ENCODE measurements at places on chromosomes 2 and 18. TPM values are rescaled to one million over a fixed set of nuclear protein-coding genes. Genes with fewer than 3 reads are reported as not detected.

GRCh38 chr2:216920143-216920876 is 60.4 kb upstream of the TNP1 start:
- no peaks in the 10 kb centered on the region for H3K27me3 ChIP-seq
- no peak overlapping the region for H3K4me3 ChIP-seq
- H3K4me1 ChIP-seq: peaks cover 43% of the 10 kb centered on the region
- no peaks in the 10 kb centered on the region for H3K36me3 ChIP-seq
- H3K27ac ChIP-seq: peak overlapping the region; percentile 79

- H3K36me3 ChIP-seq: peaks cover 6% of the 10 kb centered on the region
- peaks cover 9% of the 10 kb centered on the region for H3K4me1 ChIP-seq
Measured at GRCh38 chr18:63302220-63302619, 17.3 kb downstream of the BCL2 start.

- H3K4me1 ChIP-seq: peaks cover 47% of the 10 kb centered on the region
- no peak overlapping the region for H3K4me3 ChIP-seq
- H3K36me3 ChIP-seq: no peaks in the 10 kb centered on the region
Measured at GRCh38 chr2:218890369-218890768, 9.7 kb downstream of the WNT10A start.

POLR1B gene
- total RNA-seq: 13.4 TPM

Data from muscle of leg (tissue), 16 donors.